ENCODE measurements at places on chromosomes 16 and 17.

- DNase-seq: no peak
Measured at GRCh38 chr16:23279721-23280153, 22.4 kb upstream of the SCNN1B start.

DNA sequence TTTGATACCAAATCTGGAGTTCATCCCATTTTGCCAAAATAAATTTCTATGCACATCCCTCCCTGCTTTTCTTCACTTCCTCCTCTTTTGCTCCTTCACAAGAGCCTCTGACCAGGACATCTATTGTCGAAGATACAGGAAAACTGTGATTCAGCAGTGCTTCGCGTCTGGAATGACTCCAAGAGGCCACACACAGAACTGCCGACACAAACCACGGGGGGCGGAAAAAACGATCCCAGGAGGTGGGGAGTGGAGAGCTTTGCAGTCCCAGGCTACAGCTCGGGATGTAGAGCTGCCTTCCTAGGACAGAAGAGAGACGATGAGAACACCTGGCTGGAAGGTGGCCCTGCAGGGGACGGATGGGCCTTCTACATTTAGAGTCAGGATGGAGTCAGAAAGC lies 102.8 kb downstream of the XYLT1 start:
- DNase-seq: no peak

DNA sequence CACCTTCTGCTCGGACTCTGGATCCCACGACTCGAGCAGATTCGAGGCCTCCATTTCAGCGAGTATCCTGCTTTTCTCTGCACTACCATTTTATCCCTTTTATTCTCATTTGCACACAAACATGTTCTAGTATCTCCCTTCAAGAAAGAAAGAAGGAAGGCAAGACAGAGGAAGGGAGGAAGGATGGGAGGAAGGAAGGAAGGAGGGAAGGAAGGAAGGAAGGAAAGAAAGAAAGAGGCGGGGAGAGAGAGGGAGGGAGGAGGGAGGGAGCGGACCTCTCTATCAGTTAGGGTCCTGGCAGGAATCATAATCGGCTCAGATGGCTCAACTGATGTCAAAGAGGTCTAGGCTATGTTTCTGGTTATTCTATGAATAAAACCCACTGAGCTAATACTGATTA lies 10.3 kb upstream of the KSR1 start:
- DNase-seq: no peak

- no peak for DNase-seq
Measured at GRCh38 chr16:84953190-84953746, 58.1 kb downstream of the ZDHHC7 start.

- no peak for DNase-seq
Measured at GRCh38 chr17:15380446-15380845, 39.0 kb upstream of the TEKT3 start.

DNA sequence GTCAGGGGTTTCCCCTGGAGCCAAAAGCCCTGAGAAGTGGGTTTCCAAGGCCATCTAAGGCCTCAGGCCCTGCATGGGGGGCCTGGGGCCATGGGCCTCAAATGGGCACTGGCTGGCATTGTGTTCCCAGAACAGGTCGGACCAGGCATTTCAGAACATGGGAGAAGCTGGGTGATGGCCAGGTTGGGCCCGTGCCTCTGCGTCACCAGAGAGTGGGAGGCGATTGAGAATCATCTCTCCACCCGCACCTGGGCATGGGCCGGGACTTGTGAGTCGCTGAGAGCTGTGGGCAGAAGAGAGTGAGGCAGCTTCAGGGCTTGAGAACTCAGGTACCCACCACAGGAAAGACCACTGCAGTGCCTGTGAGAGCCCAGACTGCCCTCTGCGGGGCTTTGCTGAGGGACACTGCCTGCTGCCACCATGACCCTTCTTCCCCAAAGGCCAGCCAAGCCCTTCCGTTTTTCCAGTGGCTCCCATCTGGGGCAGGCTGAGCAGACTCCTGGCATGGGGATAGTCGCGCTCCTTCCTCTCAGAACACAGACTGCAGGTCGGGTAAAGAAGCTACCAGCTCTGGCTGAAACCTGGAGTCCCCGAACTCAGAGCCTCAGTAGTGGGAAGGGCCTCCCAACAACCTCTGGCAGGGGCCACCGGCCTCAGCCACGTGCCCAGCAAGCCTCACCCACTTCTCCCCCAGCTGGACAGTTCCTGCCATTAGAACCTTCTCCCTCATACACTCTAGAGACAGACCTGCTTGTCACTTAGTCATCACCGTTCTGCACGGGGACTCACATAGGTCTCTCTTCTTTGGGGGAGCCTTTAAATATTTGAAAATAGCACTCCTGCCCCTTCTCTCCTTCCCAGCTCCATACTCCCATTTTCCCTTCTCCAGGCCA lies 1.6 kb downstream of the RAB11FIP4 start:
- DNase-seq: no peak

DNA sequence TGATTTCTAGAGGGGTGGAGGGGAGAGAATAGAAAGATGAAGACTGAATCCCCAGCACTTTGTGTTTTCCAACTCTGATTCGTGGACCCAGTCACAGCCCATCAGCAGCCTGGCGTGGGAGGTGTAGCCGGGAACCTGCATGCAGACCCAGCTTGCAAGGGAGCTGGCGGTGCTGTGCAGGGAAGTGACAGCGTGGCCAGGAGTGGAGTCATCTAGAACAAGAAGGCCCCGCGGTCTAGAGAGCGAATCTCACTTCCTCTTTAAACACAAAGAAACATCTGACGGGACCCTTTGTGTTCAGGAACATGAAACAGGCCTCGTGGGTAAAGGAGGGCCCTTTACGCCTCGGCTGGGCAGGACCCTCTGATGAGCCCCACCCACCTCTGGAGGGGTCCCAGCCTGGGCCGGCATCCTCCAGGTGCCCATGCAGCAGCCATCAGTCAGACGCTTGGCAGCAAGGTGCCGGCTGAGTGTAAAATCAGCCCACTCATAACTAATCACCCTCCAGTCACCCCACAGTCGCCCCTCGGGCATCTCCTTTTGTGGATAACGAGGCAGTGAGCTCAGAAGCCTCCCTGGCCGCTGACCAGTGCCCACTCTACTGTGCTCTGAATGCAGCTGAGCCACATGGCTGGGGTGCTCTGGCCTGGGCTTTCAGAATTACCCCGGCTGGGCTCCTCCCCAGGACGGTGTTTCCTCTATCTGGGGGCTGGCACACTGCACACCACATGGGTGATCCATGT lies 4.4 kb downstream of the SNAI3 start:
- no peak for DNase-seq

GRCh38 chr17:64940055-64940454 lies 20.8 kb upstream of the LRRC37A3 start:
- no peak for DNase-seq

DNA sequence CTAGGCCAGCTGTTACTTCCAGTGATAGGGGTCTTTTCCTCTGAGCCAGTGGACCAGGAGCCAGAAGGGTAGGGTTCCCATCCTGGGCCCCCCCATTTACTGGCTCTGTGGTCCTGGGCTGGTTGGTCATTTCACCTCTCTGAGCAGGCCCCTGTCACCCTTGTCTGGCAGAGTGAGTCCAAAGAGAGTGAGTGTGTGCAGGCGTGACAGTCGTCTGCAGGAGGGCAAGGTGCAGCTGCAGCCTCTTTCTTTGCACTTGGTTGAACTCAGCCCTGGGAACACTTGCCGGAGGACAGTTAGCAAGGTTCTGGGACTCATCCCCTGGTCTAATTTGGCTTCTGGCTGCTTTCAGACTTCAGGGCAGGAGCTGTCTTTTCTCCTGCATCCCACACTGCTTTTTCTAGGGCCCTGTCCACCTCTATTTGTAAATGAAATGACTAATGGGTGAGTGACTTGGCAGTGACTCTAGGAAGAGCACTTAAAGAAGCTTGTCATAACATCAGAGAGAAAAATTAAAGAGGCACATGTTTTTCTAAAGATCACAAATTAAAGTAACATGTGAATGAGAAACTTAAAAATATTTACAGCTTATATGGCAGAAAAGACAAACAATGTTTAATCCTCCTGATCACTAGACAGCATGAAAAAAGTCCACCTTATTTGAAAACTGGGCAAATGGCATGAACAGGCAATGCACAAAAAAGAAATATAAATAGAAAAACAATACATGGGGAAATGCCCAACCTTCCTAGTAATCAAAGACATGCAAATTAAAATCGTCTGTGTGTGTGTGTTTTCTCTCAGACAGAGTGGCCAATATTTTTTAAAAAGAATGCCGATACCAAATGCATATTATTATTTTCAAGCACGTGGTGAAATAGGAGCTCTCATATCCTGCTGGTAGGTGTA lies 137.5 kb downstream of the NTN1 start:
- no peak for DNase-seq

DNA sequence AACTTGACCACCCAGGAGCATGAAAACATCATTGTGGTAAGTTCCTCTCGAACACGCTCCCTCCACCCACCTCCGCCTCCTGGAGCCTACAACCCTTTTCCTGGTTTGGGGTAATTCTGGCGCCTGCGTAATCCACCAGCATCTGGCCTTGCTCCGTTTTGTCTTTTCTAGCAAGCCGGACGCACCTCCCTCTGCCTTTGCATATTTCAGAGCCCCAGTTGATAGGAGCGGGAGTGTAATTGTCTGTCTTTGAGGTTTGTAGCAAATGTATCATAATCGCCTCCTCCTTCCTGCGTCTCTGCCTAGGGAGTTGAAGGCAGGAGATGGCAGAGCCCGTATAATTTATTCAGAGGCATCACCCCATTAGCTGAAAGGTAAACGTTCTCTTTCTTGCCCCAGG lies 121.3 kb upstream of the PLCG2 start:
- DNase-seq: no peak

DNA sequence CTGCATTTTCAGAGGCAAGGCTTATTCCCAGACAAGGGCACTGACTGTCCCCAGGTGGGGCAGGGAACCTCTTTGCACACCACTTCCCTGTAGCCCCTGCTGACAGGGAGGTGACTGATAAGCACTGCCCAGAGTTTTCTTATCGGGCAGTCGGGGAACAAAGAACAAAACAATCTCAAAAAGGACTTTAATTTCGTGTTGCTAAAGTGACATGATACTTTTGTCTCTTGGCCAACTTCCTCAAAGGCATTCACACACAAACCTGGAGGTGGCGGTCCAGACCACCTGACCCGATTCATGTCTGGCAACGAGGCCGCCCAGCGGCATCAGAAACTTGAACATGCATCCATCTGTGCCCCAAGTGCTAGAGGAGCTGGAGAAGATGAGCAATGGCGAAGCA lies 28.9 kb downstream of the ZDHHC7 start:
- DNase-seq: no peak

- DNase-seq: no peak
Measured at GRCh38 chr17:43840814-43841213, 6.2 kb upstream of the CD300LG start.

- DNase-seq: no peak
Measured at GRCh38 chr17:66755101-66755943, 79.6 kb upstream of the CACNG5 start.

- no peak for DNase-seq
Measured at GRCh38 chr16:80507538-80507937, 33.3 kb upstream of the DYNLRB2 start.

GRCh38 chr16:21656795-21657768 lies 4.7 kb upstream of the IGSF6 start:
- DNase-seq: no peak

- DNase-seq: no peak
Measured at GRCh38 chr16:50390914-50391716, 22.3 kb upstream of the BRD7 start.

- DNase-seq: no peak
Measured at GRCh38 chr17:56173958-56174835, 20.9 kb downstream of the ANKFN1 start.

DNA sequence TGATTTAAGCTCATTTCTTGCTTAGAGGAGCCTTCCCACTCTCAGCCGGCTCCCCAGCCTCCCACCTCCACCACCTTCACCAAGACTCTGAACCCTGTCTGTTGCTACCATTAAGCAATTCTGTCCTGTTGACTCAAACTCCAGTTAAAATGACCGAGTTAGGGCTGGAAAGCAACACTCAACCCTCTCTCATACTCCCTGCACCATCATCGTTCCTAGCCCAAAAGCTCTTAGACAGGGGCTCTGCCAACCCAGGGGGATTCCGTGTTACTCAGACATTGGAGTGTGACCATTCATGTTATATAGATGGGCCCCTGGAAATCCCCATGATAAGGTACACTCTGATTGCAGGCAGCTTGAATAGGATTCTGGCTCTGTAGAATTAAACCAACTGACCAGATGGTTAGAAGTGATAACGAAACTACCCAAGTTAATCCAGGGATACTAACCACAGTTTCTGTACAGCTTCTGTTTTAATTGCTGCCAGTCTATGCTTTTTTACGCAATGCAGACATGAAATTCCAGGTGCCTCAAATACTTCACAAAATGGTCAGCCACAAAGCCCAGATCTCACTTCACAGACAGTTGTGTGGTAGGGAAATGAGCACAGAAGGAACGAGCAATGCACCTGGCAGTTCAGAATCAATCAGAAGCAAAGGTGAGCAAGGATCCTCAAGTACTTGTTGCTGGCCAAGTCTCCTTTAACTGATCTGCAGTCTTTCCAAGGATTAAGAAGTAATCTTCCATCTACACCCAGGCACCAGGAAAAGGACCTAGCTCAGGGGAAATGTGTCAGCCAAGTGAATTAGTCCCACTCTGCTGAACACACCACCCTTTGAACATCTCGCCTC lies 2.1 kb downstream of the SSTR2 start:
- no peak for DNase-seq

DNA sequence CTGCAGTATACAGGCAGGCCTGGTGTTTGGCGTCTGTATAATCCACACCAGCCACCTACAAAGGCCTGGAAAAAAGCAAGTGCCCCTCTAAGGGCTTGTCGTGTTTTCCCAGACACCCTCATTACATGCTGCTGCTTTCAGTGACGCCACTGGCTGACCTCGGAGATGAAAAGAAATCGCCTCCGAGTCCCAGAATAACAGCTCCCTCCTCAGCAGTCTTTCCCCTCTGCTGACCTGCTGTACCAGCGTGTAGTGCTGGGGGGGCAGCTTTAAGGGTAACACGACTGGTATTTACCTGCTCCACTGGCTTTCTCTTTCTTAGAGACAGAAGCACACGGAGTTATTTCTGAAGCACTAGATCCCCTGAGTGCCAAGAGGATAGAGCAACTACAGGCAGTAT lies 296.8 kb downstream of the GRIN2A start:
- no peak for DNase-seq

GRCh38 chr17:79993390-79994227 lies 42.1 kb downstream of the TBC1D16 start:
- no peak for DNase-seq

DNA sequence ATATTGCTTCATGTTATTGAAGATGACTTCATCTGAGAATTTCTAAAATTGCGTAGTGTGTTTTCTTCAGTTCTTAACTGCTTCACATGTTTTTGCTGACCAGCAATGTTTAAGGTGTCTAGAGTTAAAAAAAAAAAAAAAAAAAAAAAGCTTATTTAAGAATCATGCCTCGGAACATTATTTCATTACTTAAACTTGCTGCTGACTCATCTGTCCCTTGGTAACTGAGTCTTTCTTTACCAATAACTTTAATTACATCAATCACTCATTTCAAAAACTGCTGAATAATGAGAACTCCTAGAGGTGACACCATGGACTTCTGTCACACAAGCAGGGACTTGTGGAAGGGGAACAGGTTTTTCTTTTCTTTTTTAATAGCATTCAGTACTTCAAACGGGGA lies 16.2 kb downstream of the IRX5 start:
- DNase-seq: no peak

GRCh38 chr16:13013043-13013442 lies 111.6 kb downstream of the SHISA9 start:
- DNase-seq: no peak

Data from stimulated activated CD4-positive, alpha-beta T cell treated with anti-CD3 and anti-CD28 coated beads, Interleukin-15, amount 100 ng/mL, for 1 hour (primary cell).